ENCODE measurements at places on chromosomes 2 and 18. TPM values are rescaled to one million over a fixed set of nuclear protein-coding genes. Genes with fewer than 3 reads are reported as not detected.

The EFEMP1 gene
- not detected for total RNA-seq

The ATP5F1A gene
- total RNA-seq, result 348 TPM

The DYSF gene
- total RNA-seq, result 0.13 TPM

The INHA gene
- not detected for total RNA-seq

The SELENOI gene
- total RNA-seq, result 20.2 TPM

The DYNC1I2 gene
- total RNA-seq, result 52.0 TPM
